Tibial nerve (tissue), 4 donors: ENCODE measurements at places on chromosomes 16 and 17. TPM values are rescaled to one million over a fixed set of nuclear protein-coding genes. Genes with fewer than 3 reads are reported as not detected.

DNA sequence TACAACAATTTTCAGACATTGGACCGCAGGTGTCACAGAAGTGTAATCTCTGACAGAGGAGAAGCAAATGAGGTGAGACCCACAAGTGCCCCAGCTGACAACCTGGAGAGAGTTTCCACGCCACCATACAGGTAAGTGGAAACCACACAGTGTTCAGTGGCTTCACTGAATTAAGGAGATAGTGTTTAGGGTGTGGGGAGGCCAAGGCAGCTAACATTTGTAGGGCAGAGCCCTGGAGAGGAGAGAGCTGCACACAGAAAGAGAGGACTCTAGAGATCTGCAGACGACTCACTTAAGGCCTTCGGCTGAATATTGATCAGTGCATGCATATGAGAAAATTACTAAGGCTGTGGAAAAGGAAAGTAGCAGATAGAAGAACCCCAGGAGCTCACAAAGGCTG lies 228.9 kb upstream of the TNRC6C start:
- no peak overlapping the region for H3K4me3 ChIP-seq
- no peaks in the 10 kb centered on the region for H3K36me3 ChIP-seq
- no peak for DNase-seq
- no peak overlapping the region for H3K27ac ChIP-seq
- H3K27me3 ChIP-seq: no peaks in the 10 kb centered on the region
- peaks cover 28% of the 10 kb centered on the region for H3K4me1 ChIP-seq

- no peak for DNase-seq
- H3K27me3 ChIP-seq: no peaks in the 10 kb centered on the region
- no peak overlapping the region for H3K27ac ChIP-seq
- no peaks in the 10 kb centered on the region for H3K36me3 ChIP-seq
- peaks cover 16% of the 10 kb centered on the region for H3K4me1 ChIP-seq
These were observed 2.5 kb downstream of the TBX21 start for GRCh38 chr17:47735536-47736011.

DNA sequence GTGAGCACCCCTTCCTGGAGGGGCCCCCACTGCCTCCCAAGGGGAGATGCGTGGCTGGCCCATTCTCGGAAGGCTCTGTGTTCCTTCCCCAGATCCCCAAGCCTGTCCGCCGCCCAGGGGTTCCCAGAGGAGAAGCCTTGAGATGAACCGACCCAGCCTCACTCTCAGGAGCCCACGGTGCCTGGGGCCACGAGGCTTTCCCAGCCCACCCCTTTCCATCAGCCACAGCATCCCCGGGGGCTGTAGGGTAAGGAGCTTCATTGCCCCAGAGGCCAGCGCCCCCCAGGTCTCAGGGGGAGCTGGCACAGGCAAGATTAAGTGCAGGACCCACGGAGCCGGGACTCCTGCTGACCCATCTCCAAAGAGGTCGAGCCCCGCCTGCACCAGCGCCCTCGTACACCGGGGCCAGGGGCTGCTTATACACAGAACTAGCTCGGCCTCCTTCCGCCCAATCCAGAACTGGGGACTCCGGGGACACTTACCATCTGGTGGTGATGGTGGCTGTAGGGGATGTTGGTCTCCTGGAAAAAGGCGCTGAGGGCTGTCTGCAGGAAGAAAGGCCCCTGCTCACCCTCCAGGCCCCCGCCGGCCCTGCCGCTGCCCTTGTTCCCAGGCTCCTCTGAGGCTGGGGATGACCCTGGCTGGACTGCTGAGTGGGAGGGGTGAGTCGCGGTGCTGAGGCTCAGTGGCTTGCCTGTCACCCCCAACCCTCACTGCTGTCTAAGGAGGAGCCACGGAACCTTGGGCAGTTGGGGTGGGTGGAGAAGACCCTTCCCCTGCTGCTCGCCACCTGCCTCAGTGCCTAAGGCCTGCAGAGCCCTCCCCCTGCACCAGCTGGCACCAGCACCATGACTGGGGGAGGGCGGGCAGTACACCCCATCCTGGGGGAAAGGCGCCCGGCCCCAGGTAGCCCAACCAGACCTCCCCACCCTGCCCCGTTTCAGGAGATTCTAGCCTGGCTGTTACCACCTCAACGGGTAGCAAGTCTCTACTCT lies 4.4 kb downstream of the UBALD1 start:
- H3K36me3 ChIP-seq: peaks cover 4% of the 10 kb centered on the region
- no peak overlapping the region for H3K27ac ChIP-seq
- H3K27me3 ChIP-seq: no peaks in the 10 kb centered on the region
- no peak overlapping the region for H3K4me3 ChIP-seq

Gene CLEC19A
- not detected for total RNA-seq

Gene TLE7
- not detected for total RNA-seq

Gene TSPOAP1
- 12.1 TPM for total RNA-seq

Gene KRT40
- total RNA-seq: not detected

Gene MT1H
- 5.1 TPM for total RNA-seq

Gene MPP3
- total RNA-seq: 24.7 TPM

Gene WNT9B
- total RNA-seq: not detected

Gene NEURL4
- 30.6 TPM for total RNA-seq

DNA sequence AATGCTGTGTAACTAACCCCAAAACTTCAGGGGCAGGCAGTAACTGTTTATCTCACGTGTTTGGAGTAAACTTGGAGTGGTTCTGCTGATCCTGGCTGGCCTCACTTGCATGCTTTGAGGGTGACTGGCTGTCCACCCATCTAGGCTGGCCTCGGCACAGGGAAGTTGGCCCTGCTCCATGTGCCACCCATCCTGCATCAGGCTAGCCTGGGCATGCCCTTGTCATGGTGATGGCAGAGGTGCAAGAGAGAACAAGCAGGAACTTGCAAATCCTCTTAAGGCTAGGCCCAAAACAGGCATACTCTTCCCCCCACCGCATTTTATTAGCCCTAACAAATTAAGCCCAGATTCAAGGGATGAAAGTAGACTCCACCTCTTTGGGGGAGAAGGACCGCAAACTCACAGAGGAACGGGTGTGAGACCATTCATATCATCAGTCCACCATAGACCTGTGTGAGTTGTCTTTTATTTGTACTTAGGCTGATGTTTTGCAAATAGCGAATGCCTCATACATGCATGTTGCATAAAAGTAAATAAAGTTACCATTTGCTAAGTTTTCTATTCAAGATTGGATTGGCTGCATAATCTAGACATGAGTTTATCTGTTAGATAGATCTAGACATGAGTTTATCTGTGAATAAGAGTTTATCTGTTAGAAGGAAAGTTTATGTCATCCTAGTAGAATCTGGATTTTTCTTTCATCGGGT lies 221.0 kb downstream of the CCDC182 start:
- no peak for DNase-seq
- H3K4me3 ChIP-seq: no peak overlapping the region
- H3K27ac ChIP-seq: no peak overlapping the region
- H3K4me1 ChIP-seq: peaks cover 17% of the 10 kb centered on the region
- H3K27me3 ChIP-seq: no peaks in the 10 kb centered on the region
- H3K36me3 ChIP-seq: no peaks in the 10 kb centered on the region
